ENCODE measurements at places on chromosomes 16 and 17.

DNA sequence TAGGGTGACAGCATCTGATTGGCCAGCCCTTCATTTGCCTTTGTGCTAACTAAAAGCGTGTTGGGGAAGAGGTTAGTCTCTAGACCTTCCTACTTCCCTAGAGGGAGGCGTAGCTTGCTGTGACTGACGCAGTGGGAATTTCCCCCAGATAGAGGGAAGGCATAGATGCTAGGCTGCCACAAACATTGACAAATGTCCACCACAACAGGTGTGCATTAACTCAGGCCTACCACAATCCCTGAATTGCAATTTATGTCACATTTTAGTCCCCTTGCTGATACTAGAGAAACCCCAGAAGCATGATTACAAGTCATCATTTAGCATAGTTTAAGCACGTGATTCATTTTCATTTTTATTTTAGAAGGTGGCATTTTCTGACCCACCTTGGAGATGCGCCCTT lies 76.3 kb upstream of the WSB1 start:
- DNase-seq, result no peak

- no peak for DNase-seq
Observed at GRCh38 chr17:1203967-1204291, 24.1 kb upstream of the ABR start.

DNA sequence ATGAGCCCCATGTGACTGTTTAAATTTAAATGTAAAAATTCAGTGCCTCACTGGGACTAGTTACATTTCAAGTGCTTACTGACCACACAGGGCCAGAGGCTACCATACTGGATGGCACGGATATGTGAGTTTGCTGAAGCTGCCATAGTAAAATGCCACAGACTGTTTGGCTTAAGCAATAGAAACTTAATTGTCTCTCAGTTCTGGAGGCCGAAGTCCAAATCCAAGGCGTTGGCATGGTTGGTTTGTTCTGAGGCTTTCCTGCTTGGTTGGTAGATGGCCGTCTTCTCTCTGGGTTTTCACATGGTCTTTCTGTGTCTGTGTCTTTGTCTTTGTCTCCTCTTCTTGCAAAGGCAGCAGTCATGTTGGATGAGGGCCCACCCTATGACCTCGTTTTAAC lies 878.9 kb upstream of the RBFOX1 start:
- no peak for DNase-seq

- no peak for DNase-seq
Observed at GRCh38 chr17:67160791-67161190, 84.2 kb downstream of the HELZ start.

DNA sequence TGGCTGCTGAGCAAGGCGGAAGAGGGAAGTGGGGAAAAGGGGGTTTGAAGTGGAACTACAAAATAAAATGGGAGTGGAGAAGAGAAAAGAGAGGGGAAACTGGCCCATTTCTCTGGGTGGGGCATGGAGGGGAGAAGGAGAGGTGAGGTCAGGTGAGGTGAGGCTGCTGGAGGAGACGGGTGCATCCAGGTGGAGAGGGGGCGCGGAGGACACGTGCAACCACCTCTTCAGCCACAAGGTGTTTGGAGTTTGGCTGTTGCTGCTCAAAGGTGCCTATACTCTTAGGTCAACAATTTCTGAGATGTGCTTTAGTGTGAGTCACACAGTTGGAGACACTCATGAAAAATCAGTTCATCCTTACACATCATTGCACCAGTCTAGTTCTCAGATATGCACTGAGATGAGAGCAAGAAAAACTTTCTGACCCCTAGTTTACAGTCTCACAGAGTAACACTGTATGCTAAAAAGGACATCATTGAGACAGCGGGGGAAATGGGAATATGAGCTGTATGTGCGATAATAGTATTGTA lies 4.8 kb downstream of the SLC6A4 start:
- DNase-seq, result no peak

GRCh38 chr17:37098910-37099664 lies 150.3 kb downstream of the AATF start:
- no peak for DNase-seq

DNA sequence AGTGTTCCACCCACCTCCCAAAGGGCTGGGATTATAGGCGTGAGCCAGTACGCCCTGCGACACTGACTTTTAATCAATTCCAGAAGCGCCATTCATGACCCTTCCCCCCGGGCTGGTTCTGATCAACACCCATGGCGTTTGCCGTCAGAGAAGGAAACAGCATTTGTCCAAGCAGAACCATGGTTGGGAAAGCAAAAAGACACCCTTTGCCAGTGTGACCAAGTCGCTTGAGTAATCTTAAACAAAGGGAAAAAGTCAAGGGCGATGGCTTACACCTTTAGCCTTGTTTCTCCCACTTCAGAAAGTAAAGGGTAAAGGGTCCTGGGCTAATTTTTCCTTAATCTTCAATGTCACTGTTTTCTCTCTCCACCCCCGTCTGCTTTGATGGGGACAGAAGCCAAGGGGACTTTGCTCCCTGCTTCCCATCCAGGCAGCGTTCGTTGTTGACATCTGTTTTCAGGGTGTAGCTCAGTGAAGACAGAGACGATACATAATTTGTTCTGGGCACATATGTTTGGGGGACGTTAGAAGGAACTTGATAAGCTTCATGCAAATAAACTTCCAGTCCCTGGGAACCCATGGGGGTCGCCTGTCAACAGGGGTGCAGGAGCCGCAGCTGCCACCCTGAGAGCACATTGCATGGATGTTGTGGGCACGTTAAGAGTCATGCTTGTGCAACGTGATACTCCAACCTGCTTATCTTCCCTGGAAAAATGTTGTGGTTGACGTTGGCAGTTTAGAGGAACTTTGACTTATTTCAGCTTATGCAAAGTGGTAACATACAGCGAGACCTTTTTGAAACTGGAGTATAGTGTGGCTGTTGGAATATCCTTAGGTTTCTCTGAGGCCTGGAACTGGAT lies 50.6 kb upstream of the TANGO6 start:
- no peak for DNase-seq

Data from activated CD4-positive, alpha-beta T cell treated with anti-CD3 and anti-CD28 coated beads for 24 hours (primary cell).